ENCODE measurements at places on chromosomes 2 and 18. TPM values are rescaled to one million over a fixed set of nuclear protein-coding genes. Genes with fewer than 3 reads are reported as not detected.

OTX1 gene
- total RNA-seq: 4.8 TPM

LCLAT1 gene
- total RNA-seq: 20.2 TPM

SLC38A11 gene
- 9.9 TPM for total RNA-seq

ACKR3 gene
- 14.7 TPM for total RNA-seq

PROKR1 gene
- total RNA-seq: 0.72 TPM

C1QL2 gene
- 0.48 TPM for total RNA-seq

MEP1B gene
- total RNA-seq: 2.6 TPM

AMER3 gene
- 1.2 TPM for total RNA-seq

HAAO gene
- total RNA-seq: 19.0 TPM

PLGLB2 gene
- total RNA-seq: 3.4 TPM

CENPA gene
- total RNA-seq: 4.1 TPM

SP5 gene
- total RNA-seq: 3.9 TPM

RNF152 gene
- 19.3 TPM for total RNA-seq

TCF23 gene
- total RNA-seq: 1.7 TPM

GCA gene
- total RNA-seq: 11.8 TPM

GALNT3 gene
- 11.8 TPM for total RNA-seq

METTL21A gene
- total RNA-seq: 23.1 TPM

CCDC150 gene
- 30.8 TPM for total RNA-seq

EFEMP1 gene
- total RNA-seq: 125 TPM

SERPINB7 gene
- 31.1 TPM for total RNA-seq

LIPG gene
- total RNA-seq: 6.7 TPM

WDFY1 gene
- total RNA-seq: 99.7 TPM

TTLL4 gene
- 2.4 TPM for total RNA-seq

SPDYA gene
- total RNA-seq: 1.2 TPM

SLC14A1 gene
- total RNA-seq: 15.2 TPM

CAPN14 gene
- 0.96 TPM for total RNA-seq

ZSWIM2 gene
- 0.96 TPM for total RNA-seq

POLE4 gene
- 31.8 TPM for total RNA-seq

MC5R gene
- 1.7 TPM for total RNA-seq

COA5 gene
- 24.3 TPM for total RNA-seq

NLRC4 gene
- total RNA-seq: 4.3 TPM

BOLL gene
- 5.5 TPM for total RNA-seq

GCG gene
- 2.4 TPM for total RNA-seq

SERPINB8 gene
- 25.3 TPM for total RNA-seq

Measured in umbilical cord (tissue), 2 donors.